Lung (tissue), 17 donors: ENCODE measurements at places on chromosomes 6 and 20. TPM values are rescaled to one million over a fixed set of nuclear protein-coding genes. Genes with fewer than 3 reads are reported as not detected.
A peak's percentile ranks its signal among the peaks of the same experiment; 100 is the strongest.

- DNase-seq = no peak
These were observed 263.1 kb upstream of the FLRT3 start for GRCh38 chr20:14600527-14600926.

SNX3 gene
- total RNA-seq = 124 TPM

RIMS1 gene
- total RNA-seq = 2.9 TPM

DNA sequence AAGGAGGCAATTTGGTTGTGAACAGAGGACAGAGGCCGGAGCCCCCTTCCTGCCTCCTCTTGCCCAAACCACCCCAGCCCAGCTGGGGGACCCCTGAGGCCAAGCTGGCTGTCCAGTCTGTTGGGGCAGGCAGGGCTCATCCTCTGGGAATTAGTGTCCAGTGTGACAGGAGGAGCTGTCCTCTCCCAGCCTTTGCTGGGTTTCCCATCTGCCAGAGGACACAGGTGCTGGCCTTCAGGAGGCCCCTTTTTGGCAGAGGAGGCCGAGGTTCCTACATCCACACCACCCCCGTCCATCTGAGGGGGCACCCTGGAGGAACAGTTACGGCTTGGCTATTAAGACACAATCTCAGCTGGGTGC, 44.7 kb upstream of the MDGA1 start:
- DNase-seq = no peak

DNA sequence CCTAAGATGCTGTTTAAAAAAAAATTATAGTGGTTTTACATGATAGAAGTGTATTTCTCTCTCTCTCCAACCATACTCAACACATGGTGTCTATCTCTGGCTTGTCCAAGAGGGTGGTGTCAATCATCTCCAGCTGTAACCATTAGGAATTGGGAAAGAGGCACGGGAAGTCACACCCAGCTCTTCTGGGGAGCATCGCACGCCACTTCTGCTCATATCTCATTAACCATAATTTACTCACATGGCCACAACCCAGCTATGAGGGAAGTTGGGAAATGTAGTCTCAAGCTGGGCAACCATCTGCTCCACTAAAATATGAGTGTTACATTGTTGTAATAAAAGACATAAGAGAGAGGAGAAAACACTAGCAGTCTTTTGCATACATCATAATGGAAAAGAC, 30.4 kb upstream of the TSHZ2 start:
- peak; percentile 41 for DNase-seq

DNA sequence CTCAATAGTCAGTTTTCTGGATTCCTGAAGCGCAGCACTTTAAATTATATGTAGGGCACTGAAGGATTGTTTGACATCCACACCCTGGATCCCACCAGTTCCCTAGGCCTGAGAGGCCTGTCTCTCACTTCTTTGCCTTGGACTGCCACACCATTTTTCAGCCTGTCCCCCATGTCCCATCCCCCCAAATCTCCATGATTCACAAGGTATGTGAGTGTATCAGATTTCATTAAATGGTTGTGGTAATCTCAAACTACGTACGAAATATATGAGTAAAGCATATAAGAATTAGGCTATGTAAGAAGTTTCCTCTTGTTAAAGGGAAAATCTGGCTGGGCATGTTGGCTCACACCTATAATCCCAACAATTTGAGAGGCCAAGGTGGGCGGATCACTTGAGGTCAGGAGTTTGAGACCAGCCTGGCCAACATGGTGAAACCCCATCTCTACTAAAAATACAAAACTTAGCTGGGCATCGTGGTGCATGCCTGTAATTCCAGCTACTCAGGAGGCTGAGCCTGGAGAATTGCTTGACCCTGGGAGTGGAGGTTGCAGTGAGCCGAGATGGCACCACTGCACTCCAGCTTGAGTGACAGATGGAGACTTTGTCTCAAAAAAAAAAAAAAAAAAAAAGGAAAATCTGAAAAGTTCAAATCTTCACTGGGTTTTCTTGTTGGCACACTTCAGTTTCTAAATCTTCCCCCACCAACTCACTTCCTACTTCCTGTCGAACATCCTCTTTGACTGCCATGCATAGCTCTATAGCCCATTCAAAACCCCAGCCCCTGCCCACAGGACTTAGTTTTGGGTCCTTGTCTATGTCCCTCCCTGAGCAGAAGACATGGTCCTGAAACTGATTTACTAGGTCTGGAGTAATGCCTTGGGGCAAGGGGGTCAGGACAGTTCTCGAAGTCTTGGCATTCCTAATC, 97.3 kb upstream of the SHLD1 start:
- no peak for DNase-seq

DNA sequence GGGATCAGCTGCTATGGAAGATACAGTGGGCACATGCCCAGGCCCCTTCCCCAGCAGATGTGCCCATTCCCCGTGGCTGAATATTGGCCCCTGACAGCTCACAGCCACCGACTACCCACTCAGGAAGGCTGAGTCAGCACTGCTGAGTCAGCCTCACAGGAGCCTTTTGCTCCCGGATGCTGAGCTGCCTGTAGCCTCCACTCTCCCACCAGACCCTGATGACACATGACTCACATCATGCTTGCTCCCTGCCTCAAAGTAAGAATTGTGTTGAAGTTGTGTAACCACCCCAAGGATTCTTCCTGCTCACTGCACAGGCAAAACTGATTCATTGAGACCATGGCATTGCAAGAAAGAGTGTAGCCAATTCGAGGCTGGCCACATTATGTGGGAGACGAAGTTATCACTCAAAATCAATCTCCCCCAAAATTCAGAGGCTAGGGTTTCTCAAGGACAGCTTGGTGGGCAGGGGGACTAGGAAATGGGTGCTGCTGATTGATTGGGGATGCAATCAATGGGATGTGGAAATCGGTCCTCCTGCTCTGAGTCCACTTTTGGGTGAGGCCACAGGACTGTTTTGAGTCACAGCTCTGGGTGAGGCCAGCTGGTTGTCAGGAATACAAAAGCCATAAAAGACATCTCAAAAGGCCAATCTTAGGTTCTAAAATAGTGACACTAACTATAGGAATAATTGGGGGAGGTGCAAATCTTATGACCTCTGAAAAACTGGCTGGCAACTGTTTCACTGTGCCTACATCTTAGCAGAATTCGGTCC, 556.6 kb upstream of the CDH4 start:
- no peak for DNase-seq

- no peak for DNase-seq
These were observed 32.8 kb downstream of the VIP start for GRCh38 chr6:152783217-152783878.

- DNase-seq = no peak
These were observed 53.1 kb upstream of the TULP4 start for GRCh38 chr6:158259136-158259535.

MATN4 gene
- total RNA-seq = 0.46 TPM

GRCh38 chr6:53754330-53754729, 40.5 kb upstream of the LRRC1 start:
- no peak for DNase-seq

PKIB gene
- total RNA-seq = 5.3 TPM

DNA sequence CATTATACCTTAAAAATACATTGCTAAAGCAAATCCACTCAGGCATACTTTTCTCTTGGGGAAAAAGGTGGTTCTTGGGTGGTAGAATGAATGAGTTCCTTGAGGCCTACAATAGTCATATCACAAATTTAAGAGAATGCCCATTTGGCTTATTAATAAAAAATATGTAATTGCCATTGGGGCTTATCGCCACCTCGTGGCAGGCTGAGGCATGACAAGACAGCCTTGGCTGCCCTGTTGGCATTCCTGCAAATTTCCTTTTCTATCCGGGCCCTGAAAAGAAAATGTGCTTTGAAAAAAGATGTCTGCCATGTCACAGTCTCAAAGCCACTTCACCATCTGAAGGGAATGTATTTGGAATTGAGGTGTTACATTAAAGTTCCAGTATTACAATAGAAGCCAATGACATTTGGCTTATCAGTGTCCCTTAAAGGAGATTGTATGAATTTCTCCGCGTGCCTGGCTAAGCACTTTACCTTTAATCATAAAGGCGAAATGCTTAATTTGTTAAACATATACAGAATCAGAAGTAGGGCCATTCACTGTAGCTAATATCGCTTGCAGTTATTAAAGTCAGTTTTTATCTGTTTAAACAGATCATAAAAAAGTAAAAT, 188.3 kb upstream of the ZFP64 start:
- DNase-seq = peak; percentile 43

- DNase-seq = no peak
These were observed 271.1 kb upstream of the AGPAT4 start for GRCh38 chr6:161544801-161545480.

LY6G6C gene
- not detected for total RNA-seq

OOEP gene
- 0.98 TPM for total RNA-seq

- no peak for DNase-seq
These were observed 55.7 kb downstream of the LYRM4 start for GRCh38 chr6:5205035-5205507.

- no peak for DNase-seq
These were observed 20.9 kb downstream of the FKBP1A start for GRCh38 chr20:1371830-1372539.

DNA sequence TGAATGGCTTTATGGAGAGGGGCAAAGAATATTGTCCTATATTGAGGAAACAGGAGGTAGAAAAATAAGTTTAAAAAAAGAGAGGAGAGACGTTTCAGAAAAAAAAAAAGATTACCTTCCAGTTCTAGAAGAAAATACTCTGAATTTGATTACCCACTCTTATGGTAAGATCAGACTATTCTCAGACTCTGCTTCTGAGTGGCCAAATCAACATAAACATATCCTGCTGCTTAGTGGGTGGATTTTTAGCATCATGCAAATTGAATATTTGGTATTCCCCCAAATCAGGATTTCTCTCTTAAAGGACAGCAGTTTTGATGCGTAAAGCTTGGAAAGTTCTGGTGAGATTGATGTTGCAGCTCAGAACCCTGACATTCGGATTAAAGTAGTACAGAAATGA, 946.6 kb downstream of the TFAP2A start:
- DNase-seq = no peak

GRCh38 chr6:111776236-111777221, 96.7 kb downstream of the FYN start:
- DNase-seq = no peak

PRRC2A gene
- 73.7 TPM for total RNA-seq

PSORS1C1 gene
- 2.6 TPM for total RNA-seq

CRISP3 gene
- 1.1 TPM for total RNA-seq

GRCh38 chr6:7960848-7961247, 50.3 kb upstream of the TXNDC5 start:
- no peak for DNase-seq

TRIM31 gene
- total RNA-seq = not detected

DNA sequence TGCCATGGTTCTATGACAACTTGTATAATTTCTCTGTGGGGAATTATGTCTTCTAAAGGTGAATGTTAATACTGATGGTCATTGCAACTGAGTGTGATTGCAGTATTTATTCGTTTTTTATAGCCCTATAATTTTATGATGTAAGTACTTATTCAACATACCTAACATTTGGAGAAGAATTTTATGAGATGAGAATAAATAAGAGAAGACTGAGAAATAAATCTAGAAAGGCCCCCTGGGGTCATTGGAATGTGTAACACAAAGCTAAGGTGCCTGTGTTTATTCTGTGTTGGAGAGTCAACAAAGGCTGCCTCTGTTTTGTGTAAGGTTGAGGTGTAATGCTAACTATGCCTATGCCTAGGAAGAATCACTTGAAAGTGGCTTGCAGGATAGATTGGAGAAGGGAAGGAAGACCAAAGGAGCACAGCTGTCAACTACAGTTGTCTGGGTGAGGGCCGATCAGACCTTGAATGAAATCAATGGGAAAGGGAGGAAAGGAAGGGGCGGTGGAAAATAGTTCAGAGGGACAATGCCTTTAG, 1076.7 kb downstream of the KIF16B start:
- no peak for DNase-seq

BPIFB4 gene
- not detected for total RNA-seq

GRCh38 chr20:59378396-59378795, 78.0 kb downstream of the EDN3 start:
- DNase-seq = no peak

DNA sequence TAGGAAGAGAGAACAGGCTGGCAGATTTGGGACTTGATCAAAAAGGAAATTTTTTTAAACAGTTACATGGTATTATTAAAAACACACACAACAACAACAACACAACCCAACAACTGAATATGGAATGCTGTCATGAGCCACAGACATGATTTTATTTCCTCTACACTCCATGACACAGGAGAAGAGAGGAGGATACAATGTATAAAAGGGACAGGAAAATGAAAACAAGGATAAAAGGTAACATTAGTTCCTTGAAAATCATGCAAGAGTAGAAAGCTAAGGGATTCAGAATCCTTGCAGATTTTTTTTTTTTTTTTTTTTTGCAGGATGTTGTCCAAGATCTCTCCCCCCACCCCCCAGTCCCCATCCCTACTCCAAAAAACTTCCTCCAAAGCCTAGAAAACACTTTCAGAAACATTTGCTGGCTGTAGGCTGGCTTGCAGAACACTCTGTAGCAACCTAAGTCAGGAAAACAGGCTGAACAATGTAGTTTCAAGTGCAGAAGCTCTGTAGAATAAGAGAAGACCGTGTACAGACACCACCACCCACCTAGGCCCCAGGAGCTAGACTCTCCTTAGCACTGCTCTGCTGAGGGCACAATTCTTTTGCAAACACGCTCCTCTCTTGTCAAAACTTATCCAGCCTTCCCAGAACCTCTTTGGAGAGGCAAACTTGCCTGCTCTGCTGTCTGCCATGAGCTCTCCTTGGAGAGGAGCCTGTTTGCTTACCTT, 845 bp downstream of the ZMYND8 start:
- peak; percentile 41 for DNase-seq

DNA sequence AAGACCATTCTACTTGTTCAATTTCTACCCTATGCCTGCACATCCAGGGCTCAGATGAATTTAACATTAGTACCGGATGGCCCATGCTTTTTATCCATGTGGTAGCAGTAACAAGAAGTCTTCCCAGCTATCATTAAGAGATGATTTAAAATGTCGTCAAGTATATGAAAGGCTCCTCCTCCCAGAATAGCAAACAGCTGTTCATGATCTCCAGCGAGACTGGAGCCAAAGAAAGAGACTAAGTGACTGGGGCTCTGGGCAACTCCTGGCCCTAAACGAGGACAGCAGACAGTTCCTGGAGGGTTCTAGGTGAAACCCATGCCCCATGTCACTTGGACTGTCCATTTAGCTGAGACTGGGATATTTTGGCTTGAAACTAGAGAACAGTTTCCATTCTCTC, 160.8 kb downstream of the CDC5L start:
- no peak for DNase-seq

GRCh38 chr6:140446241-140446640, 1071.8 kb upstream of the CITED2 start:
- no peak for DNase-seq

DNA sequence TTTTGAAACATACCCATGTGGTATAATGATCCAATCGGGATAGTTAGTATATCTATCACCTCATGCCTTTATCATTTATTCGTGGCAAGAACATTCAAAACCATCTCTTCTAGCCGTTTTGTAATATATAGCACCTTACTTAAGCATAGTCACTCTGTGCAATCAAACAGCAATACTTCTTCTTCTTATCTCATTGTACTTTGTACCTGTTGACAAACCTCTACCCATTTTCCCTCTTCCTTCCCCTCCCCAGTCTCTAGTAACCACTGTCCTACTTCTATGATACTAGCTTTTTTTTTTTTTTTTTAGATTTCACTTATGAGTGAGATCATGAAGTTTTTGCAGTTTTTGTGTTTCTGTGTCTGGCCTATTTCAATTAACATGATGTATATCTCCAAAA, 296.7 kb downstream of the EYS start:
- DNase-seq = no peak

GRCh38 chr6:28657769-28658465, 132.2 kb downstream of the GPX5 start:
- peak; percentile 89 for DNase-seq
